Colonic mucosa (tissue), 4 donors: ENCODE measurements at places on chromosomes 2 and 18. TPM values are rescaled to one million over a fixed set of nuclear protein-coding genes. Genes with fewer than 3 reads are reported as not detected.

DNA sequence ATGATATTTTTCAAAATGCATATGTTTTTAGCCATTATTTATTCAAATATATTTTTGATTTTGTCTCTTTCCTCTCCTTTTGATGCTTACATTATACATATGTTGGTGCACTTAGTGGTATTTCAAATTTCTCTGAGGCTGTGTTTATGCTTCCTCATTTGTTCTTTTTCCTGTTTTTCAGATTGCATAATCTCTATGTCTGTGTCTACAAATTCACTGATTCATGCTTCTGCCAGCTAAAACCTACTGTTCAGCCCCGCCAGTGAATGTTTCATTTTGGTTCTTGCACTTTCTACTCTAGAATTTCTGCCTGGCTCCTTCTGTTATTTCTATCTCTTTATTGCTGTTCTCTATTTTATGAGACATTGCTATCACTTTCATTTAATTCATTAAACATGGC lies 951.7 kb upstream of the CNTNAP5 start:
- H3K27ac ChIP-seq, result no peak overlapping the region
- no peak overlapping the region for H3K4me3 ChIP-seq
- H3K27me3 ChIP-seq, result no peaks in the 10 kb centered on the region
- no peaks in the 10 kb centered on the region for H3K4me1 ChIP-seq
- H3K36me3 ChIP-seq, result no peaks in the 10 kb centered on the region

CETN1 gene
- total RNA-seq, result not detected

EFHD1 gene
- total RNA-seq, result 1.4 TPM

RFX8 gene
- not detected for total RNA-seq

DNA sequence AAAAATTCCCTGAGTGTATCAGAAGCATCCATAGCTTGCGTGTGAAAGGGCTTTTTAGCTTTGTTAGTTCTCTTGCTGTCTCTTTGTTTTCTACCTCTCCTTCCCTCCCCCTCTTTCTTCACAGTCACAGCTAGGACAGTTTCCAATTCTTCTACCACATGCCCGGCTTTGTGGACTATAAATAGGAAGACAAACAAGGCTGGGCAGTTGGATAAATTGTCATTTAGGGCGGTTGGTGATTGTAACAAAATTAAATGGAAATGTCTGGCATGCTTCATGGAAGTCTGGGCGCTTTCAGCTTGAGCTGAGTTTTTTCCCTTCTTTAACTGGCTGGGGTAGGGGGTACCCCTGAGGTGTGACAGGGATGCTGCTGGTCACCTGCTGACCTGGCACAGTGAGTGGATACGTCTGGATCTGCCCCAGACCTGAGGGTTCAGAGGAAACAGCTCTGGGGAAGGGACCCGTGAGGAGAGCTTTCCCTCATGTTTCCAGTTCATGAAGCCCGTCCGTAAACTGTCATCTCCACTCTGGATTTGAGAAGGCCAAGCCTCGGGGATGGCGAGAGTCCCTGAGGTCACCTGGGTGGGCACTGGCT lies 29.0 kb upstream of the GIGYF2 start:
- DNase-seq, result no peak
- no peak overlapping the region for H3K27ac ChIP-seq
- H3K36me3 ChIP-seq, result no peaks in the 10 kb centered on the region

DNA sequence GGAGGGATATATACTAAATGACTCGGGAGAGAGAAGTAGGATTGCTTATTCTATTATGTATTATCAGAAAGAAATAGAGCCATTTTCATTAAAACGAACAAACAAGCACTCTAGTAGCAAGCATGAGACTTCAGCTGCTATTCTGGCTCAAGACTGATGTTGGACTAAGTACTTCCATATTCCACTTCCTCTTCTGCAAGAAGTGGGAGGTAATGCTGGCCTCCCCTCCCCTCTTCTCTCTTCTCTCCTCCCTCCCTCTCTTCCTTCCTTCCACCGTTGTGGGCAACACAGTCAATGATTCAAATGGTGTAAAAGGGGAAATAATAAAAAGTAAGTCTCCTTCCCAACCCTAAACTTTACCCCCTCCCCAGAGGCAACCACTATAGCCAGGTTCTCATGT lies 62.6 kb downstream of the EMX1 start:
- no peak overlapping the region for H3K4me3 ChIP-seq
- no peaks in the 10 kb centered on the region for H3K27me3 ChIP-seq
- no peak overlapping the region for H3K27ac ChIP-seq
- no peak for DNase-seq
- H3K4me1 ChIP-seq, result no peaks in the 10 kb centered on the region
- no peaks in the 10 kb centered on the region for H3K36me3 ChIP-seq

DNA sequence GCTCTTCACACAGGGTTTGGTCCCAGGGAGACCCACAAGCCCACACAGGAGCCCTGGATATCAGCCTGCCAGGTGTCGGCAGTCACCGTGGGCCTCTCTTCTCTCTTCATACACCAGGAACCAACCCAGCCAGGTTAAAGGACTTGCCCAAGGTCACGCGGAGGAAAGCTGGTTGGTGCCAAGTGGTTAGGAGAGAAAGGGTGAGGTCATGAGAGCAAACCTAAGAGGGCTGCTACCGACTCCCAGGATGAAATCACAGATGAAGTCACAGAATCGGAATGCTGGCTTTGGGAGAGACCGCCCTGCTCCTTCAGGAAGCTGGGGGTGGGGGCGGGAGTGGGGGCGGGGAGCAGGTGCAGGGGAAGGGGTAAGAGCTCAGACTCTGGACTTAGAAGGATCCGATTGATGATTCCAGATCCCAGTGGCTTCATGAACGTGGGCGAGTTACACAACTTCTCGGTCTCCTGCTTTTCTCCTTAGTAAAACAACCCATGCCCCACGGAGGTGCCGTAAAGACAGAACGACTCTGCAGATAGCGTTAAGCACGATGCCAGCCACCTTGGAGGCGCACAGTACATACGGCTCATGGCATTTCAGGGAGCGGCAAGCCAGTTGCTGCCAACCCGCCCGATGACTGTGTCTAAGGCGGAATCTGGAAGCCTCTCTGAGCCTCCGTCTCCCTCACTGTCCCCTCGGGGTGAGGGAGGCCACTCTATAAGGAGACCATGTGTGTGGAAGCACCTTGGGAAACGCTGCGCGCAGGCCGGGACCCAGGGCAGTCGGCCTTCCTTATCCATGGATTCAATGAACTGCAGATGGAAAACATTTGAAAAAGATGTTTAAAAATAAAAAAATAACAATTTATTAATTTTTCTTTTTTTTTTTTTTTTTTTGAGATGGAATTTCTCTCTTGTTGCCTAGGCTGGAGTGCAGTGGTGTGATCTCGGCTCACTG lies 23.0 kb upstream of the TAF1B start:
- no peaks in the 10 kb centered on the region for H3K27me3 ChIP-seq
- no peak overlapping the region for H3K27ac ChIP-seq
- DNase-seq, result no peak
- H3K4me3 ChIP-seq, result no peak overlapping the region

GRCh38 chr2:239177908-239178307 lies 222.9 kb downstream of the HDAC4 start:
- H3K4me1 ChIP-seq, result no peaks in the 10 kb centered on the region
- no peak overlapping the region for H3K27ac ChIP-seq
- H3K36me3 ChIP-seq, result no peaks in the 10 kb centered on the region
- no peak for DNase-seq
- H3K27me3 ChIP-seq, result no peaks in the 10 kb centered on the region

DNA sequence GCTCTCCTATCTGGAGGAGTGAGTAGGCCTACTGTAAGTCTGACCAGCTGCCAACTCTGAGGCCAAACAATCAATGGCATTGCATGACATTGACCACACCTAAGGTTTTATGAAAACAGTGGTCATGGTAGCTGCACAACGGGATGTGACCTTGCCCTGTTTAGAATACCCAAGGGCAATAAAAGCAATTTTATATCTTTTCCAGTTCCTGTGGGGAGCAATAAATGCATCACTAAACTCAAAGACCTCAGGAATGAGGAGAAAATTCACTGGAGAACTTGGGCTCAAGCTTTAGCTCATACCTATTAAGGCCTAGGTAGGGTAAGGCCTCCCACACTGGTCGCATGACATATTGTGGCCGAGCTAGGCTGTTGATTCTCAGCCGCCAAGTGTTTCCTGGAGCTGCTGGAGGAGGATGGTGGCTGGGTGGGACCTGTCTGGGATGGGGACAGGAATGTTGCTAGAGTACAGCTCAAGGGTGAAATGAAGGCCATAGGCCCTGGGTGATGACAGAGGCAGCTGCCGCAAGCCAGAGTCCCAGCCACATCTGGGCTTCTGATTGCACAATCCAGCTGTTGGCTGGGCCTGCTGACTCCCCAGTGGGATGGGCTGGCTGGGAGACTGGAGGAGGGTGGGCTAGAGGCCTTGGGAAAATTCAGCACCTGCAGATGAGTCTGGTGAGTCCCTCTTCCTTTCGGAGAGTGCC lies 313.7 kb downstream of the CYP26B1 start:
- peak; percentile 25 for DNase-seq
- no peak overlapping the region for H3K27ac ChIP-seq
- no peaks in the 10 kb centered on the region for H3K27me3 ChIP-seq
- H3K36me3 ChIP-seq, result no peaks in the 10 kb centered on the region

GRCh38 chr2:231181860-231182512 lies 16.4 kb upstream of the ARMC9 start:
- no peak overlapping the region for H3K27ac ChIP-seq
- H3K4me1 ChIP-seq, result no peaks in the 10 kb centered on the region
- no peaks in the 10 kb centered on the region for H3K27me3 ChIP-seq

GRCh38 chr2:172539767-172540166 lies 16.1 kb upstream of the PDK1 start:
- H3K27me3 ChIP-seq, result no peaks in the 10 kb centered on the region
- DNase-seq, result no peak
- H3K36me3 ChIP-seq, result no peaks in the 10 kb centered on the region
- H3K4me1 ChIP-seq, result no peaks in the 10 kb centered on the region
- no peak overlapping the region for H3K4me3 ChIP-seq

UGT1A7 gene
- 3.1 TPM for total RNA-seq

DNA sequence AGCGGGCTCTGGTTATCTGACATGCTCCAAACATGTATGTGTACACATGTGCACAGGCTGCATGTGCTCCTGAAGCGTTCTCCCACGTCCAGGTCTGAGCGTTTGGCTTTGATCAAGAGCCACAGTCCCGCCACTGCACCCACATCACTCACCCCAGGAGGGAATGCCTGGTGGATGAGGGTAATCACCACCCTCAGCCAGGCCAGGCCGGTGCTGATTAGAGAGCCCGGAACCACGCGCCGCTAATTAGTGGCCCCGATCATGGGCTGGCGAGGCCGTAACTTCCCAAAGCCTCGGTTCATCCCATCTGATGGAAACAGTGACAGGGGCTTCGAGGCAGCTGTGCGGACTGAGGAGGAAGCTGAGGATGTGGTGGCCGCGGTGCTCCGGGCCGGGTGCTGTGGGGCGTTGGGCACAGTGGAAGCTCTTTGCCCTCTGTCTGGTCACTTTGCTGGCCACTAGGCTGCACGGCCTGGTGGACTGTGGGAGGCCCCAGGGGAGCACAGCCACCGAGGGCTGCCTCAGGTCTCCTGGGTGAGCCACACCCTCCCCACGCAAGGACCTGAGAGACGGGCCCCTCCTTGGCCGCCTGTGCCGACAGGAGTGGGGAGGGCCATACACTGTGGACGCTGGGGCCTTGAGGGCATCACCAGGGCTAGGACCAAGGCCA lies 219.4 kb downstream of the TWIST2 start:
- H3K27me3 ChIP-seq, result no peaks in the 10 kb centered on the region
- H3K36me3 ChIP-seq, result no peaks in the 10 kb centered on the region
- no peak for DNase-seq
- H3K4me3 ChIP-seq, result no peak overlapping the region
